ENCODE measurements at places on chromosomes 5 and 9.

GRCh38 chr5:66351813-66352212 is 207.7 kb downstream of the SREK1 start:
- DNase-seq, result no peak

- no peak for DNase-seq
Observed at GRCh38 chr9:99021512-99021911, 77.8 kb downstream of the COL15A1 start.

DNA sequence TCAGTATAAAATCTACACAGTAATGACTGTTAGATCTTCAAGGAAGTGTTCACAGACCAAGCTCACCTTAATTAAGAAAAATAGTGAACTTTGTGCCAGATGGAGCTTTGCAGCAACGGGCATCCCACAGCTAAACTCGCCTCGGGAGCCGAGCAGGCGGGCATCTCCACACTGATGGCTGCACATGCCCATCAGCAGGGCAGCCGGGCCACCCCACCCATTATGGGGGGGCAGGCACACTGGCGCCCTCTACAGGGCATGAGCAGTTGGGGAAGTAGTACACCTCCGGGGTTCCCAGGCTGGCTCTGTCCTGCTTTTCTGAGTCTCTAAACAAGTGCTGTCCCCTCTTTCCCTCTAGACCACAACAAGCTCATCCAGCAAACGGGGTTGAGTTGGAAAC is 21.6 kb downstream of the ANKS6 start:
- DNase-seq, result no peak

- no peak for DNase-seq
Observed at GRCh38 chr5:177319913-177320588, 8.4 kb upstream of the MXD3 start.

- DNase-seq, result no peak
Observed at GRCh38 chr9:93261281-93261680, 77.3 kb downstream of the WNK2 start.

GRCh38 chr5:109506556-109506955 is 96.8 kb upstream of the PJA2 start:
- DNase-seq, result no peak

DNA sequence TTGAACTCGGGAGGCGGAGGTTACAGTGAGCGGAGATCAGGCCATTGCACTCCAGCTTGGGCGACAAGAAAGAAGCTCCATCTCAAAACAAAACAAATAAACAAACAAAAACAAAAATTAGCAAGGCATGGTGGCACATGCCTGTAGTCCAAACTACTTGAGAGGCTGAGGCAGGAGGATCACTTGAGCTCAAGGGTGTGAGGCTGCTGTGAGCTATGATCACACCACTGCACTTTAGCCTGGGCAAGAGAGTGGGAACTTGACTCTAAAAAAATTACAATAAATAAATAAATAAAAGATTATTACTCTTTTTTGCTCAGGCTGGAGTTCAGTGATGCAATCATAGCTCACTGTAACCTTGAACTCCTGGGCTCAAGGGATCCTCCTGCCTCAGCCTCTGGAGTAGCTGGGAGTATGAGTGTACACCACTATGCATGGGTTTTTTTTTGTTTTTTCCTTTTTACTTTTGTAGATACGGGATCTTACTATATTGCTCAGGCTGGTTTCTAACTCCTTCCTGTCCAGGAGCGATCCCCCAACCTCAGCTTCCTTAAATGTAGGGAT is 9.0 kb upstream of the DCP2 start:
- DNase-seq, result no peak

DNA sequence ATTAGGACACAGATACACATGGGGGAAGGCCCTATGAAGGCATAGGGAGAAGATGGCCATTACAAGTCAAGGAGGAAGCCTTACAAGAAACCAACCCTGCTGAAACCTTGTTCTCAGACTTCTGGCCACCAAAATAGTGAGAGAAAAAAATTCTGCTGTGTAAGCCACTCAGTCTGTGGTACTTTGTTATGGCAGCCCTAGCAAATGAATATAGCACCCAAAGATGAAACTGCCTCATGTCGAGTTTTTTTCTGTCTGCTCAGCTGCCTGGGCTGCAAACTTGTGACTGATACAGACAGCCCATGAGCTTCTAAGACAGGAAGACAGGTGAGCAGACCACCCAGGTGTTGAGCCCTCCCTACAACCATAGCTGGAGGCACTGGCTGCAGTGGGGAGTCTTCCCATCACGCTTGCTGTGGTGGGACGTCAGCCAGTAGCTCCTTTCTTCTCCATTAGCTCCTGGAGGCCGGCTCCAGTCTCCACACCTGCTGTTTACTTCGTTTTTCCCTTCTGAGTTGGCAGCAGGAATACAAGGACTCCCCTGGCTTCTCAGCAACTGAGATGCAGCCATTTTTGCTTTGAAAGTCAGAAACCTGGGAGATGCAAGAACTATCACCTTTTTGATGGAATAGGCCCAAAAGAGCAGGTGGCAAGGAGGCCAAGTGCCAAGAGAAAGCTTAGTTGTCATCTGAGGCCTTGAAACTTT is 164.9 kb downstream of the SEMA6A start:
- no peak for DNase-seq

DNA sequence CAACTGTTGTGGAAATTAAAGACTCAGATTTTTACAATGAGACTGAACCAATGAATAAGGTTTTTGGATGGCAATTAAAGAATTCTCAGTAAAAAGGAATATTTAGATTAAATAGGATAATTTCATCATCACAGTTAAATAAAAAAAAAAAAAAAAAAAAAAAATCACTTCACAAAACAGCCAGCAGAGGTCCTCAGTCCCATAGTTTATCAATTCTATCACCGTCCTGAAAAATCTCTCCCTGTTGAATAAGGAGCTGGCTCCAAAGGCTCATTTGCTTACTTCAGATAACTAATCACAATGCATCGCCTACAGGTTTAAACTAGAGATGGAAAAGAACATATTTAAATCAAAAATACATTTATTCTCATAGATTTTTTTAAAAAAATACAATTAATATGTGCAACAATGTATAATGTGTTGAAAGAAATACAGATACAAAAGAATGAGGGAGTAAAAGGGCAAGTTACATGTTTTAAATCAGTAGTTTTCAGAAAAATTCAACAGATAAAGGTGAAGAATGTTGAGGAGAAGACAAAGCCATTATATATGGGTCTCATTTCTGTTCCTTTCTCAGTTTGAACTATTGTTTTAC is 175.8 kb upstream of the CHD1 start:
- no peak for DNase-seq

- no peak for DNase-seq
Observed at GRCh38 chr5:107023732-107024131, 647.0 kb downstream of the EFNA5 start.

DNA sequence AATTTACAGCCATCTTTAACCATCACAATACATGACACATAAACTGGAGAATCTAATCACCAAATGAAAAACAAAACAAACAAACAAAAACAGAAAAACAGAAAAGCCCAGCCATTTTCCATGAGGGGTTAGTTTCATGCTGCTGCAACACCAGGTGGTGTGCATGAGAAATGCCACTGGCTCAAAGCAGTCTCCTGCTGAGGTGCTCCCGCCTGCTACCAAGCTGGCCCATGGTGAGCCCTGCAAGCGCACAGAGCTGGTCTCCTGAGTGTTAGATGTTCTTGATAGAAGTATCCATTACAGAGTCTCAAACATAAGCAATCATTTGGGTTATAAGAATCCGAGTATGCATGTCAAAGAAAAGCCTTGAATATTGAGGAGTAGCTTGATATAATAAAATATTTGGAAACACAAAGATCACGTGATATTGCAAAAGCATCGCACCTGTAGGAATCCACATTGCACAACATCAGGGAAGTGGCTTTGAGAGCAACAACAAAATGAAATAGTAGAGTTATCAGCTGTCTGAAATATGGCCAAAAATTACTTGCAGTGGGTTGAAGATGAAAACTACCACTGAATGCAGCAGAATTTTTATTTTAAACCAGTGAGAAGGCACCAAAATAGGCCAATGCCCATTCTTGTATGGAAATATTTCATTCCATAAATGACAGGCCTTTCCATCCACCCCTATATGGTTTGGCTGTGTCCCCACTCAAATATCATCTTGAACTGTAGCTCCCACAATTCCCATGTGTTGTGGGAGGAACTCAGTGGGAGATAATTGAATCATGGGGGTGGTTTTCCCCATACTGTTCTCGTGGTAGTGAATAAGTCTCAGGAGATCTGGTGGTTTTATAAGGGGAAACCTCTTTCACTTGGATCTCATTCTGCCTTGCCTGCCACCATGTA is 194.8 kb downstream of the SYK start:
- no peak for DNase-seq

DNA sequence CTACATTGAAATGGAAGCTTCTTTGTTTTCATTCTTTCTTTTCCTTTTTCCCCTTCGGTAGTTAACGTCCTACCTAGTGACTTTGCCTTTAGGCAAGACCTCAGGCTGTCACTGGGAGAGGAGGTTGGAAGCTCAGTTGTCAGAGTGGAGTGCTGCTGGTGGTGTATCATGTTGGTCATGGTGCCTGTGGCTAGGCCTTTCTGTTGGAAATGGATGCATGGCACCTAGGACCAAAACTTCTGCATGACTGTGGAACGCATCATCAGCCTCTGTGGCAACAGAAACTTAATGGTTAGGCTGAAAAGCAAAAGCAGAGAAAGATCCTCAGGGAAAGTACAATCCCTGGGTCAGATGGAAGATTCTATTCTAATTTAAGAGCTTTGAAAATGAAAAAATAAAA is 57.9 kb downstream of the OSTF1 start:
- peak; percentile 45 for DNase-seq

GRCh38 chr9:37031902-37032301 is 2.2 kb downstream of the PAX5 start:
- DNase-seq, result no peak

DNA sequence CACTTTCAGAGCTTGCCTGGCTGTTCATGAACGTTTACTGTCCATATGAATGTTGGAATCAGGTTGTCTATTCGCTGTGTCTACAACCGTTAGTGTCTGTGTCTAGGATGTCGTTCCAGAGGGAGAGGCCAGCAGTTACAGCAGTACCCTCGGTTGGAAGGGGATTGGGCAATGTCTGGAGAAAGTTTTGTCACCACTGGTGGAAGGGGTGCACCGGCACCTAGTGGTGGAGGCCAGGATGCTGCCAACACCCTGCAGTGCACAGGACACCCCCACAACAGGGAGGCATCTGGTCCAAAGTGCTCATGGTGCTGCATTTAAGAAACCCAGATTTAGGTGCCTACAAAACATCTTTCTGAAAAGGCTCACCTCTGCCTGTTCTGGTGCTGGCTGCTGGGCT is 220.7 kb downstream of the FANCC start:
- DNase-seq, result no peak

GRCh38 chr5:158951436-158952247 is 148.1 kb downstream of the EBF1 start:
- no peak for DNase-seq

DNA sequence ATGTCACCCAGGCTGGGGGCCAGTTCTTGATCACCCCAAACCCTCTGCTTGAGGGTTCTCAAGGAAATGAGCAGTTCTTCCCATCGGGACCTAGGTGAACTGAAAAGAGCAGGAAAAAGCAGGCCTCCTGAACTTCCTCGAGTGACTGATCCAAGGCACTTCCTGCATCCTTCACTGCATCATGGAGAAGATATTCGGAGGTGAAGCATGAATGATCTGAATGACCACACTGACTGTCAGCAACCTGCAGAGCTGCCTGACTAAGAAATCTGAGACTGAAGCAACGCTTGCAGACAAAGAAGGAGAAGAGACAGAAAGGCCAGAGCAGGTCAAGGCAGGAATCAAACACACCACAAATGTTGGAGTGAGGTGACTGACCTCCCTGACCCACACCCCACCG is 420.2 kb downstream of the AGTPBP1 start:
- no peak for DNase-seq

DNA sequence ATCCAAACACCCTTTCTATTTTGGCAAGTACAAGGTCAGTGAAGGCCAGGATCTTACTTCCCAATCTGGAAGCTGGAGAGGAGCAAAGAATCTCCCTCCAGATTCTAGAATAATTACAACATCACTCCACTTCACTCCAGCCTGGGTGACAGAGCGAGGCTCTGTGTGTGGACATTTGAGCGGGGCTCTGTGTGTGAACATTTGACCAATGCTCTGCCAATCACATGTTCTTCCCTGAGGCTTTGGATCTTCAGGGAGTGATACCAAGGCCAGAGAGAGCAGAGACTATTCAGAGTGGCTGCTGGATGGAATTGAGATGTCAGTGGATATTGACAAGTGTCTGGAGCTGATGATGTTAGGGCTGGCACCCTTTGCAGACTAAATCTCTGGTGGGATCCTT is 24.7 kb upstream of the ANKRD34B start:
- DNase-seq, result no peak

- peak; percentile 57 for DNase-seq
Observed at GRCh38 chr9:20624201-20625002, 2.1 kb upstream of the MLLT3 start.

DNA sequence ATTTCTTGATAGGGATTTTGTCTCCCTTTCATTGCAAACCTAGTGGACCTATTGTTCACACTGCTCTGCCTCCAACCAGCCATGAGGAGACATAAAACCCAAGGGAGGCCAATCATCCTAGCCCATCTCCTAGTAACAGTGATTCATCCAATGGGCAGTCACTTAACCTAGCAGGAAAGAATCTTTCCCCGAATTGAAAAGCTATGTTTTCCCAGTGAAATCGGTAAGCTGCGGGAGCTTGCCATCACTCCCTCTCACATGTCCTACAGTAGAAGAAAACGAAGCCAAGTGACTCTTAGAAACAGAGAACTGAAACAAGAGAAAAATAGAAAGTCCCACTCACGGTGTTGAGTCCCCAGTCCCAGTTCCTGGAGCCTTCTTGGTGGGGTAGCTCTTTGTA is 123.3 kb downstream of the SUSD1 start:
- DNase-seq, result peak; percentile 48

GRCh38 chr5:17185773-17186172 is 31.7 kb upstream of the BASP1 start:
- peak; percentile 79 for DNase-seq

GRCh38 chr5:43042626-43043399 is 2.7 kb upstream of the ANXA2R start:
- peak; percentile 58 for DNase-seq

GRCh38 chr5:150488519-150489359 is 19.2 kb upstream of the NDST1 start:
- DNase-seq, result no peak

- DNase-seq, result no peak
Observed at GRCh38 chr5:175285261-175285660, 158.7 kb downstream of the DRD1 start.

DNA sequence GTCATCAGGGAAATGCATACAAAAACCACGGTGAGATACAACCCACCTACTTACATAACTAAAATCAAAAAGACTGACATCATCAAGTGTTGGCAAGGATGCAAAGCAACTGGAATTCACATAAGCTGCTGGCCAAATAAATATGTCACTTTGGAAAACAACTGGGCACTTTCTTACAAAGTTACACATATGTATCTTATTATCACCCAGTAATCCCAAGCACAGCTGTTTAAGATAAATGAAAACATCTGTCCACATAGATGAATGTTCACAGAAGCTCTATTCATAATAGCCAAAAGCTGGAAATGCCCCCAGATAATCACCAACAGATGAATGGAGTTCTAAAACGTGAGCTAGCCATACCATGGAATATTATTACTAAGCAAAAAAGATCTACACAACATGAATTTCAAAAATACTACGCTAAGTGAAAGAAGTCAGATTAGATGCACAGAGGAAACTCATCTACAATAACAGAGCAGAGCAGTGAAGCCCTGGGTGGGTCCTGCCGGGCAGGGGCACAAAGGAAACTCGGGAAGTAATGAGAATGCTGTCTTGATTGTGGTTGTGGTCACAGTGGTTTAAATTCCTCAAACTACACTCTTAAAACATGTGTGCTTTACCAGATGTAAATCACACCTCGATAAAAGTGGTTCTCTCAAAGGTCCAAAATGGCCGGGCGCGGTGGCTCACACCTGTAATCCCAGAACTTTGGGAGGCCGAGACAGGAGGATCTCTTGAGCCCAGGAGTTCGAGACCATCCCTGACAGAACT is 8.5 kb downstream of the CAMSAP1 start:
- DNase-seq, result no peak
